ENCODE measurements at places on chromosomes 12 and 14.

DNA sequence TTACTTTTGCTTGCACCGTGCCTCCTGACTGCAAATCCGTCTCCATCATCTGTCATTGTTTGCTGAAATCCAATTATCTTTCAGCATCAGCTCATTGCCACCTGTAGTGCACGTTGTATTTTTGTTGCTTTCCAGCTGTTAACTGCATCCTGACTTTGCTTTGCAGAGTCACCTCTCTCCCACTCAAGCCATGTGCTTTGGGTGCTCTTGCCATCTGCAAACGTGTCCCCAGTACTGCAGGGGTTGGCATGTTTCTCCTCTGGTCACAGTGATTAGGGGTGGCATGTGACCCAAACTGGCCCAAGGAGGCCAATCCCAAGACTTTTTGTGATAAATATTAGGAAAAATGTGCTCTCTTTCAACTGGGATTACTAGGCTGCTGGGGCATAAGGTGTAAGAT lies 10.5 kb upstream of the TMED2 start:
- DNase-seq, result no peak

DNA sequence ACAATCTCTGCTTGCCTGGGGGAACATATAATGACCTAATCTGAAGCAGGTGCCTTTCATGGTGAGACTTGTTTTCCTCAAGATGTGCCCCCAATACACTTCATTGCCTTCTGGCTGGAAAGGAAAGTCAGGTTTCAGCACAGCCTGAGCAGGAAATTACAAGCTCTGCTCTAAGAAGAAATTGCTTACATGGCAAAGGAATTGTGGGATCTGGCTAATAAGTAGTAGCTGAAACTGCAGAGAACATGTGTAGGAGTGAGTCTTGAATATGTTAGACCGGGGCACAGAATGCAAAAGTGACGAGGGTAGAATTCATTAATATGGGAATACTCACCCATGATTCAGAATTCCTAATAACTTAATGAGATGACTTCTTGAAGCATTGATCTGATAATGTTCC lies 6.3 kb upstream of the CFAP54 start:
- DNase-seq, result no peak

- no peak for DNase-seq
Measured at GRCh38 chr12:62282057-62282774, 22.0 kb downstream of the USP15 start.

DNA sequence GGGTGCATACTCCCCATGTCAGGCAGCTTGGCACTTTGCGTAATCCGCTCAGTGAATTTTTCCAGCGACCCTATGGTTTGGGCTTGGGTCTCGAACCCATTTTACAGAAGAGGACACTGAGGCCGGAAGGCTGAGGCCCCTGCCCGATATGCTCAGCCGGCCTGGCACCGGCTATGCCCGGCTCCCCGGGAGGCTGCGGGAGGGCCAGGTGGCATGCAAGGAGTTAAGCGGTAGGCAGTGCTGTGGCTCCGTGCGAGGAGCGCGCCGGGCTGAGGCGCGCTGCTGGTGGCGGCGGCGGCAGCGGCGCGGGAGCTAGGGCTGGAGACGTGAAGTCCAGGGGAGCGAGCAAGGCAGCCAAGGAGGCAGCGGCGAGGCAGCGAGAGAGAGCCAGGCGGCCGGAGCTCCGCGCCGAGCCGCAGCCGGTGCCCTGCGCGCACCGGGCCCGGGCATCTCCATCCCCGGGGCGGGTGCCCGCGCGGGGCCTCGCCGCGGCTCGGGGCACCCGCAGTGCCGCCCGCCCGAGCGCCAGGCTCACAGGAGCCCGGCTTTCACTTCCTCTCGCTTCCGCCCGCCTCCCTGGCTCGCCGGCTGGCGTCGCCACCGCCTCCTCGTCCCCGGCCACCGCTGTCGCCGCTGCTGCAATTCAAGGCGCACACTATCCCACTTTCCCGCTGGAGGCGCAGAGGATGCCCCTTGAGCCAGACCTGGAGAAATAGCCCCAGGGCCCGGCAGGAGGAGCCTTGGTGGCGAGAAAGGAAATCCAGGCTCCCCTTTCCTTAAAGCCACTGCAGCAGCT lies at the start of gene WSCD2:
Gene WSCD2, plus strand, starts transcription at position 272 of the 796 bp plus-strand sequence. CDS start 66,545 bp downstream, outside the sequence.
- peak; percentile 56 for DNase-seq

DNA sequence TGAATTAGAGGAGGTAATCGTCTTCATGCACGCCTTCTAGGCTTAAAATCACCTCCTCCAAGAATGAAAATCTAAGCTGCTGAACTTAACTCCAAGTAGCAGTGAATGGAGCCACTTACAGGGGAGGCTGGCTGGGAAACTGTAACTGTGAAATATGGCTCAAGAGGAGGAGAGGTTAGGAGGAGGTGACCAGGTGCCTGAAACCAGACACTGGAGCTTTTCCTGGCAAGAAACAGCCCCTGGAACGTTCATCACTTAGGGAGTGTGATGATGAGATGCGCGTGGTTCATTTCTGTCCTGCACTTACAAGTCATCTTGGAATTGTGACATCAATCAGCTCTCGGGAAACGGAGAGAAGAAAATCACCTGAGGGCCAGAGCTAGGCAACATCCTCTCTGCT lies 62.3 kb upstream of the TMEM132C start:
- no peak for DNase-seq

- peak; percentile 82 for DNase-seq
Measured at GRCh38 chr12:121297435-121297991, 1.0 kb upstream of the CAMKK2 start.

GRCh38 chr14:89266754-89267153 lies 150.3 kb downstream of the FOXN3 start:
- DNase-seq, result peak; percentile 25
